NCI-H1417 (cell line): ENCODE measurements at places on chromosomes 16 and 17.

DNA sequence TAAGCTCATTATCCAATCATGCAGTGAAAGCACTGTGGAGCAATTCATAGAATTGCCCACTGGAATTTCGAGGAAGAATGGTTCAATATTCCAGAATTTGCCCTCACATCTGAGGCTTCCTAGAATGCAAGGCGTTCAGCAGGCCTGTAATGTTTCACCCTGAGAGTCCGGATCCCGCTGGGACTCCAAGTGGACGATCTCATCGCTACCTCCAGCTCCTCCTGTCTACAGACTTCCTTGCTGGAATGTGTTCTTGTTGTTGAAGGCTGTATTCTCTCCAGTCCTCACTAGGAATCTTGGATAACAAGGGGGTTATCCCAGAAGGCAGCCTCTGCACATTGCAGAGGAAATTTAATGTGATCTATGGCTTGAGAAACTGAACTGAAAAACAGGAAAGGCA, 7.8 kb downstream of the SLC47A1 start:
- DNase-seq: no peak

DNA sequence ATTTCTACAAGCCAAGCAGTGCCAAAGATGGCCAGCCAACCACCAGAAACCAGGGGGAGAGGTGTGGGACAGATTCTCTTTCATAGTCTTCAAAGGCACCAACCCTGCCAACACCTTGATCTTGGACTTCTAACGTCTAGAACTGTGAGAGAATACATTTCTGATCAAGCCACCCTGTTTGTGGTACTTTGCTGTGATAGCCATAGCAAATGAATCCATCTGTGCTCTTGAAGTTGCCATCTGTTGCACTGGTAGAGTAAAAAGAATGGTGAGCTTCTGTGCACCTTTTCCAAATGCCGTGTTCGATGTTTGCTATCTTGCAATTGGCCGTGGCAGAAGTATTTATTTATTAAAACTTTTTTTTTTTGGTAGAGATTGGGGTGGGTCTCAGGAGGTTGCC, 16.7 kb upstream of the ADGRG1 start:
- no peak for DNase-seq

DNA sequence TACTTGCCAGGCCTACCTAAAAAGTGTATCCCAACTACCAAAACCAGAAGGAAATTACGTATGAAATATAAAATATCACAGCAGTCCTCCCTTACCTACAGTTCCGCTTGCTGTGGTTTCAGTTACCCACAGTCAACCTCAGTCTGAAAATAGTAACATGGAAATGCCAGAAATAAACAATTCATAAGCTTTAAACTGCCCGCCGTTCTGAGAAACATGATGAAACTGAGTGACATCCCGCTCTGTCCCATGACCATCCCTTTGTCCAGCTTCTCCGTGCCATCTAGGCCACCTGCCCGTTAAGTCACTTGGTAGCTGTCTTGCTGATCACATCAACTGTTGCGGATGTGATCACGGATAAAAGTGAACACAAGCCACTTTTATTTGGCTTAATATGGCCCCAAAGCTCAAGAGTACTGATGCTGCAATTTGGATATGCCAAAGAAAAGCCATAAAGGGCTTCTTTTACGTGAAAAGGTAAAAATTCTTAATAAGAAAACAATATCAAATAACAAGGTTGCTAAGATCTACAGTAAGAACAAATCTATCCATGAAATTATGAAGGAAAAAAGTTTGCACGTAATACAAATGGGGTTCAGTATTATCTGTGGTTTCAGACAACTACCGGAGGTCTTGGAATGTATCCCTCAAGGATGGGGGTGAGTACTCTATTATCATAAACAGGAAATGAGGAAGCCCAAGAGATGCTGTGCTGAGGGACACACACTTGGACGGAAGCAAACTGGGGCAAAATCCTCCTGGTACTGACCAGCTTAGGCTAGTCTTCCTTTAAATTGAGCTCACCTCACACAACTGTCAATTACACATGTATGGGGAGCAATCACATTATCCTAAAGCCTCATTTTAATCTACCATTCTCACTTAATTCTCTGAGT, 8.2 kb downstream of the USP22 start:
- no peak for DNase-seq

GRCh38 chr16:64092271-64092670, 1029.6 kb downstream of the CDH11 start:
- DNase-seq: no peak

GRCh38 chr17:74393346-74393942, 26.1 kb downstream of the GPR142 start:
- DNase-seq: no peak

DNA sequence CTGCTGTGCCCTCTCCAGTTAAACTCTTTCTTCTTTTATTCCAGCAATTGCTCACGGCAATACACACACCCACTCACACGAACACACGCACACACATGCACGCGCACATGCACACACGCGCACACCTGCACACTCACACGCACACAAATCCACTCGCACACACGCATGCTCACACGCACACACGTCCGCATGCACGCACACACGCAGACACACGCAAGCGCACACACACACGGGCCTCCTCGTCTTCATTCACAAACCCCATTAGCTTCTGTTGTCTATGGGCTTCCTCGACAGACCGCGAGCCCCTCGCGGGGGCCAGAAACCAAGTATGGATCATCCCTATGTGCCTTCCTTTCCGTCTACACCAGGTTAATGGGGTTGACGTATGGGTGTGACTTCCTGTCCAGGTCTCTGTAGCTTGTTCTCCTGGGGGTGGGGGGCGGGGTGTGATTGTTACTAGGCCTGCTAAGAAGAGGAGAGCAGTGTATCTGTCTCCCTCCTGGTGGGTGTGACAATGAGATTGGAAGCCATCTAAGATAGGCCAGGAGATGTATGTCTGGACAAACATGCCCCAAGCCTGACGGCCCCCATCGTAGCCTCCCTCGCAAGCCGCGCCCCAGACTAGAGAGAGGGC, 670 bp upstream of the CTF1 start:
- peak; percentile 47 for DNase-seq

DNA sequence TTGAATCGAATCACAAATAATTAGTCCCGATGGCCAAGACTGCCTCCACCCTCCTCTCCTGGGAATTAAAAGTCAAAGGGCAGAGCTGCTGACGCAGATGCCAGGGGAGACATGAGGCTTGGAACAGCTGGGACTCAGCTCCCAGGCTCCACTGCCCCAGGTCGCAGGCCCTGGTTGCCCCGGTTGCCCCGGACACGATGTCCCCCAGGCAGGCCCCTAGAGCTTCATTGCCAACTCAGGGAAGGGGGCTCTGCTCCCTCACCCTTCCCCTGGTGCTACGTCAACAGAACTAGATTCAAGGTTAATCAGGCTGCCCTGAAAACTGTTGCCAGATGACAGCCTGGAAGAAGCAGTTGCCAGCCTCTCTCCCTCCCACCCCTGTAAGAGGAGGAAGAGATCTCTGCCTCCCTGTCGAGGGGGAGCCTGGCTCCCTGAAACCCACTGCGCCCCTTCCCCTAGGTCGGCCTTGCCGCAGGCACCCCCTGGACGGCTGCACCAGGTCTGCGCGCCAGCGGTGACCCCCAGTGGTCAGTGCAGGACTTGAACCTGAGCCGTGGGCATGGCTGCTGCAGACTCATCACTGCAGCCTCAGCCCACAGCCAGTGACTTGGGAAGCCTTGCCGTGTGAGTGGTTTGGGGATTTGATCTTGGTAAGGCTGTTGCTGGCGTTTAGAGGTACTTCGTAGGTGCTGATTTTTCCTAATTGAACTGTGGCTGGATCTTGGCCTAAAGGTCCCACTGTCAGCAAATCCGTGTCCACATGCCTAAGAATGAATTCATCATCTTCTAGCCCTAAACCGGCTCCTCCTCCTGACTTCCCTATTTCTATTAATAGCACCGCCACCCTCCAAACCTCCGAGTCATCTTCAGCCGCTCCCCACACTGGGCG, 84.1 kb upstream of the TOB1 start:
- peak; percentile 61 for DNase-seq

GRCh38 chr16:12130691-12131290, 154.3 kb downstream of the SNX29 start:
- DNase-seq: no peak

DNA sequence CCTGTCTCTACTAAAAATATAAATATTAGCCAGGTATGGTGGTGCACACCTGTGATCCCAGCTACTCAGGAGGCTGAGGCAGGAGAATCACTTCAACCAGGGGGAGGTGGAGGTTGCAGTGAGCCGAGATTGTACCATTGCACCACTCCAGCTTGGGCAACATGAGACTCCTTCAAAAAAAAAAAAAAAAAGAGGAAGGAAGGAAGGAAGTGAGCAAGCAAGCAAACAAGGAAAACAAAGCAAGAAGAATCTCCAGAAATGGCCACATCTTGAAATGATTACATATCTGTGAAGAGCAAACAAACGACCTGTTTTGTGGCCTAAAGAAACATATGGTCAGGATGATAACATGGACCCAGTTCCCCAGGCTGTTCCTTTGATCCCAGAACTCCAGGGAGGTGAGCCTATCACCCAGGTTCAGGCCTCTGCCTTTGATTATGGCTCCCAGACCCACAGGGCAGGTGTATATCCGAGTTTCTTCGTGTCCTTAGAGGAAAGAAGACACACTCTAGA, 8.9 kb downstream of the ACOX1 start:
- DNase-seq: no peak

GRCh38 chr16:14502256-14502875, 127.7 kb downstream of the PARN start:
- DNase-seq: no peak

DNA sequence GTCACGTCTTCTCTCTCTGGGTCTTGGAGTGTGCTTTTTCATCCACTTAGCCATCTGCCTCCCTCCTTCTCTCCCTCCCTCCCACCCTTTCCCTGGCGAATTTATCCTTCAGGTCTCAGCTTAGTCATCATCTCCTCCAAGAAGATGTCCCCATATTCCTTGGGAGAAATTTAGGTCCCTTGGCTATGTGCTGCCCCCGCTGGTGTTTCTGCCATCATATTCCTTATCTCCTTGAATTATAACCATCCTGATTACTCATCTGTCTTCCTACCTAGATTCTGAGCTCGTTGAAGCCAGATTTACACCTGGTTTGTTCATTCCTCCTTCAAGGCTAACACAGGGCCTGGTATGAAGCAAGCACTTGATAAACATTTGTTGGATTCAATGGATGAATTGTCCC, 5.0 kb downstream of the SEZ6L2 start:
- no peak for DNase-seq

GRCh38 chr17:43877031-43877430, 30.1 kb downstream of the CD300LG start:
- no peak for DNase-seq

DNA sequence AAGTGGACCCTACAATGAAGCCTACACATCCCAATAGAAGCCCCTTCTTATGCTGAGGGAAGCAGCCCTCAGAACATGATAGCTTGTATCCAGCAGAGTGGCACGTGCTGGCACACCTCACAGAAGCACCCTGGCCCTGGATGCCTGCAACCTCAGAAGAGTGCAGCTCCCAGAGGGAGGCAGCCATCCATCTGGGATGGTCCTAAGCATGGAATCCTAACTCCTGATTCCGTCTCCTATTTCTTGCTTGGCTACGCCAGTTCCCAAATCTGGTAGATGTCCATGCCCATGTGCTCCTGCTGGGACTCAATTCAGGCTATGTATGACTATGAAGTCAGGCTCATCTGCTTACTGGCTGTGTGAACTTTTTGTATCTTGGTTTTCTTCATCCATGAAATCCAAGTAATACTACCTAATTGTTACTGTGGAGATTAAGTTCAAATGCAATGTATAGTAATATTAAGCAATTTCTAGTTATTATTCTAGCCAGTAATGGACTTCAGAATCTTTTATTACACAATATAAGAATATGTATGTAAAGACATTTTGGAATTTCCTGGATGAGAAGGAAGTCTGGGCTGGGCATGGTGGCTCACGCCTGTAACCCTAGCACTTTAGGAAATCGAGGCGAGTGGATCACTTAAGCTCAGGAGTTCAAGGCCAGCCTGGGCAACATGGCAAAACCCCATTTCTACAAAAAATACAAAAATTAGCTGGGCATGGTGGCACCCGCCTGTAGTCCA, 32.4 kb downstream of the SIAH1 start:
- DNase-seq: no peak

GRCh38 chr16:82753821-82754220, 127.1 kb downstream of the CDH13 start:
- no peak for DNase-seq

GRCh38 chr17:28550858-28551257, 1.6 kb downstream of the UNC119 start:
- DNase-seq: no peak

DNA sequence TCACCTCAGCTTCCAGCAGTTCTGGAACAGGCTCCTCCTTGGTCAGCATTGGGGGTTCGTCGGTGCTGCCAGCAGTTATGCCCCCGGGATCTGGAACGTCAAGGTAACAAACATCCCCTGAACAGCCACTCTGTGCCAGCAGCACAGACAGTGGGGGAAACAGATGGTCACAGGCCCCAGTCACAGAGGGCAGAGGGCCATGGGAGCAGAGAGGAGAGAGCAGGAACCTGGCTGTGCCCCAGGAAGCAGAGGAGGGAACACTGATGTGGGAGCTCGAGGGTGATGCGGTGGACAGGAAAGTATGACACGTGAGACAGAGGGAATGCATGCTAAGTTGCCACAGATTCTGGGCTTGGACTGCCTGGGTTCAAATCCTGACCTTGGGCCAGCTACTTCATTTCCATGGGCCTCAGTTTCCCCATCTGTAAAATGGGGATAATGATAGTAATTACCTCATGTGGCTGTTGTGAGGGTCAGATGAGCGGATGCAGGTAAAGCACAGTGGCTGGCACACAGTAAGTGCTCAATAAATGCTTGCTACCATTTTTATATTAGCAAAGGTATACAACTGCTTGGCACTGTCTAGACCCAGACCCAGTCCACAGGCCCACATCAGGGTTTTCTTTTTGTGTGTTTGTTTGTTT, 4.9 kb downstream of the BCL7C start:
- no peak for DNase-seq

DNA sequence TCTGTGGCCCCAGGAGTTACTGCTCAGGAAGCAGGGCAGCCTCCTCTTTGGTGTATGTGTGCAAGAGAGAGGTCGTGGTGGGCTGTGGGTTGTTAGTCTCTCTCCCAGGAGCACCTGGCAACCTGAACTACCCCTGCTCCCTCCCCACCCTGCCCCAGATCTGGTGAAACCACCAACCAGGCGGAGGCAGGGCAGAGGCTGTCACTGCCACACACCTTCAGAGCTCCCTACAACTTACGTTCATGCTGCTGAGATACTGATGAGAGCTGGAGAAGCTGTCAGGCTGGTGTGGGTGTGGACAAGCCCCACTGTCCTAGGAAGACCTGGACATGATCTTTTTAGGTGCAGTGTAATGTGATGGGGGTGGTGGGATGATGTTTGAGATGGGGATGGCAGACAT, 24.3 kb downstream of the GOSR2 start:
- DNase-seq: no peak
